ENCODE measurements at places on chromosomes 7 and 10.

- no peak for DNase-seq
Observed at GRCh38 chr7:47227762-47228177, 354.1 kb downstream of the TNS3 start.

DNA sequence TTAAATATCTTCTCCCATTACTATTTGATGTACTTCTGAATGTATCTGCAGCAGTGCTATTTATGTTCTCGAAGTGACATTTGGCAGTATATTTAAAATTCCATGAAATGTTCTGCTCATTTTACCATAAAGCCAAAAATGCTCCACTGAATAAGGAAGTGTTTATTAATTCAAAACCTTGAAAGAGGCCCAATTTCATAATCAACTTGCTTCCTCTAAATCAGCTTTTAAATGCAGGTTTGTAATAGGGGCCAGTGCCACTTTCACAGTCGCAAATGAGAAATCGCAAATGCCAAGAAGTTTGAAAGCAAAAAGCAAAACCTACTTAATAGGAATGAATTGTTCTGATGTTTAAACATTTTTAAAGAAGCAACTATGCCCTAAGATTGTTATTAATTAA is 11.4 kb downstream of the NHLRC2 start:
- DNase-seq, result no peak

DNA sequence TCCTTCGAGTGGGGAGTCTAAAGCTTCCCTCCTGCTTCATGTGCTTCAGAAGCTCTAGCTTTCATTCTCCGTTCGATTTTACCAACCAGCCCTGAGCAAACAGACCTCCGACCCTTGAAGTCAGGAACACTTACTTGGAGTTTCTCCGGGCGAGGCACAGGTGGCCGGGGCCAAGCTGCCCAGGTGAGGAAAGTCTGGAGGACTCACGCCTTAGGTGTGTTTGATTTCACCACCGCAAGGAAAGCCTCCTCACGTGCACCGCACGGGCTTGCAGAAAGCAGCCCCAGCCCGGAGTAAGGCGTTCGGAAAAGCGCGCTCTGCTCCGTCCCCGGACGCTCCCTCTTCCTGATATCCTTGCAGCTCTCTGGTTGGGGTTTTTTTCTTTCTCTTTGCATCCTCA is 30.1 kb upstream of the CNPY1 start:
- DNase-seq, result no peak

DNA sequence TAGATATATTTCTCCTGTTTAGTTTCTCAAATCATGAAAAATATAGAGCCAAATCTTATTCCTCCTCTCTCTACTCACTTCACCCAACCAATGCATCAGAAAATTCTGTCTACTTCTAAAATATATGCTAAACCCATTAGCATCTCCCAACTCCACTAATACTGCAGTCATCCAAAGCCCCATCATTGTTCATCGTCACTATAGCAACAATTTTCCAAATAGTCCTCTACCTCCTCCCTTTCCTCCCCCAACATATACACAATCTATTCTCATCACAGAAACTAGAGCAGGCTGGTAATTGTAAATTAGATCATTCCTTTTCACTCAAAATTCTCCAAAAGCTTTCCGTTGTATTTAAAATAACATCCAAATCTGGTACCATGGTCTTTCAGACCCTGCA is 38.4 kb upstream of the C10orf120 start:
- DNase-seq, result no peak

DNA sequence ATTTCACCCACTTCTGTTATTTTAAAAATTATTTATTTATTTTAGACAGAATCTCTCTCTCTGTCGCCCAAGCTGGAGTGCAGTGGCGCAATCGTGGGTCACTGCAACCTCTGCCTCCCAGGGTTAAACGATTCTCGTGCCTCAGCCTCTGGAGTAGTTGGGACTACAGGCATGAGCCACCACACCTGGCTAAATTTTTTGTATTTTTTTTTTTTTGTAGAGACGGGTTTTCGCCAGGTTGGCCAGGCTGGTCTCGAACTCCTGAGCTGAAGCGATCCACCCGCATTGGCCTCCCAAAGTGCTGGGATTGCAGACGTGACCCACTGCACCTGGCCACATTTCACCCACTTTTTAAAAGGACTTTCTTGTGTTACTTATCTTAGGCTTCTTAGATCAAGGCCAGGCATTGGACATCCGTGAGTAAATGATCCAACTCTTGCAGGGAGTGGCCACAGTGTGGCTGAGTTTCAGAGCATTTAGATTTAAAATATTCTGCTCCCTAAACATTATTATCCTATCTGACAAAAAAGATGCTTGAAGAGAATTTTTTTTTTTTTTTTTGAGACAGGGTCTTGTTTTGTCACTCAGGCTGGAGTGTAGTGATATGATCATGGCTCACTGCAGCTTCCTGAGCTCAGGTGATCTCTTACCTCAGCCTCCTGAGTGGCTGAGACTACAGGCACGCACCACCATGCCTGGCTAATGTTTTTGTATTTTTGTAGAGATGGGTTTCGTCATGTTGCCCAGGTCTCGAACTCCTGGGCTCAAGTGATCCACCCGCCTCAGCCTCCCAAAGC is 14.4 kb downstream of the SNX10 start:
- DNase-seq, result no peak

DNA sequence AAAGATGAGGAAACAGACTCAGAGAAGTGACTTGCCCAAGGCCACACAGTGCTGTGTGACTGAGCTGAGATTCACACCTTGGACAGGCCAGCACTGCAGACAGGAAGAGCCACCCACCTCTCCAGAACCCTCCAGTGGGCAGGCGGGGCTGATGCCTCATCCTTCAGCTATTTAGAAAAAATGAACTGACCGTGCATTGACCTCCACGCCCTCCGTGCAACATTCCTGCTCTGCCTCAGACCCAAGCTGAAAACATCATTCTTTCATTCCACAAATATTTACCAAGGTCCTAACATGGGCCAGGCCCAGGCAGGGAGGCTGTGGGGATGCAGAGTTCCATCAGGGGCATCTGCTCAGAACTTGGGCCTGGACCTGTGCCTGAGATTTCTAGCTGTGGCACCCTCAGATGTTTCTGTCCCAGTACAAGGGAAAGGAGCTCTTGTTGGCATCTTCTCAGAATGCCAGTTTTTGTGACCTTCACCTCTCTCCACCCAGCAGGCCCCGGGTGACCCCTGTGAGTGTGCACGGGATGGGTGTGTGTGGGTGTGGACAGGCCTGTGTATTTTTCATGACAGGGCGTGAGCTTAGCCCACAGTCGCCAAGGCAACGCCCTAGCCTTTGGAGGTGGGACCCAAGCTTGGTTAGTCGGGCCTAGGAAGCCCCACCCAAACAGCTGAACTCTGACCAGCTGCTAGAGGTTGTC is 6.5 kb downstream of the VSIR start:
- no peak for DNase-seq

DNA sequence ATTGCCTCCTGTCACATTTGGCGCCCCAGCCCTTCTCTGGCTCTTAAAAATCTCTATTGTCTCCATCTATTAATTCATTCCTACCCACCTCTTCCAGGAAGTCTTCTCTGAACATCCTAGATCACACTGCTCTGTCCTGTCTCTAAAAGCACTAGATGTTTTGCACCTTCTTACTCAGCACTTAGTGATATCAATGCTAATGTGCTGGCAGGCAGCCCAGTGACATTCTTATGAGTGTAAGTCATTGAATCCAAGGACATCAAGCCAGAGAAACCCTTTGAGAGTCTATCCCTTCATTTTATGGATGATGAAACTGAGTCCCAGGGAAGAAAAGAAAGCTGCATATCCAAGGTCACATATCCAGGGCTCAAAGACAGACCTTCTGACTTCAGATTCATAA is 48.3 kb upstream of the PAX2 start:
- no peak for DNase-seq

- no peak for DNase-seq
Observed at GRCh38 chr7:45689797-45690761, 115.9 kb downstream of the ADCY1 start.

GRCh38 chr10:113071446-113071845 is 121.4 kb downstream of the TCF7L2 start:
- no peak for DNase-seq

DNA sequence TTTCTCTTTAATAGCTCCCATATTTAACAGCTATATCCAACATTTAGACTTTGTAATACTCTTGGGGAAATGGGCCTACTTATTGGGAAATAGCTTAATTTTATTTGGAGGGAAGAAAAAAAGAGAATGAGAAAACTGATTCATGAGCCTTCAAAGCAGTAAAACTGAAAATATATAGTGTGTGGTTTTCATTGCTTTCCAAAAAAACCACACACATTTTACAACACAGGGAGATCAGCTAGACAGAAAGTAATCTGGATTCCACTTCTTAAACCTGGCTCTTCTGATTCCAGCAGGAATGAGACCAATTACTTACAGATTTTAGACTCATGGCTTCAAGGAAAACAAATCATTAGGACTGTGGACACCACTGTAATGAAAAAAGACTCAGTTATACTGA is 48.7 kb downstream of the CH25H start:
- no peak for DNase-seq

DNA sequence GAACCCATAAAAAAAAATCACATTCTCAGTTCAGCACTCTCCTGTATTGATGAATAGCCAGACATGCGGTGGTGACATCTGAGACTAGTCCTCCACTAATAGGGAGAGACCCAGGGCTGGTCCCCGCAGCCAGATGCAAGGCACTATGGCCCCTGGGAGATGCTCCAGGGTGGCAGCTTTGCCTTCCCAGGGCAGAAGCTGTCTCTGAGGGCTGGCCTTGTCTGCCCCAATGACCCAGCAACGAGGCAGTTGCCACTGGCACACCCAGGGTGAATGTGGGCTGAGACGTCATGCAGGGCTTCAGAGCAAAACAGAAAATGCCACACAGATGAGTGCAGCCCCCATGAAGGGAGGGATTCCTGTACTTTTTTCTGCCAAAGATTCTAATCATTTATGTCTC is 50.1 kb upstream of the GDF10 start:
- DNase-seq, result no peak

GRCh38 chr7:50504646-50505546 is 54.7 kb upstream of the FIGNL1 start:
- no peak for DNase-seq

DNA sequence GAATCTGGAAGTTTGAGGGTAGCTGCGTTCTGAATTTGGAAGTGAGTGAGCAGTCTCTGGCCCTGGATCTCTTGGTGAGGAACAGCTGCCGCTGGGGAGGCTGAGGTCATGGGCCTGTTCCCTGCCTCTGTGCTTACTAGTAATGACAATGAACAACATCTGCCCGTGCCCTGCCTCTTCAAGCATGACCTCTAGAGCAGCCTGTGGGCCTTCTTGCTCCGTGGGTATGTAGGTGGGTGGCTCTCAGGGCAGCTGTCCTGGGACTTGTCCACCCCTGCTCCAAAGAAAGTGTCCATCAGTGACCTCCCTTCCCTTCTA is 186.2 kb downstream of the CXCL12 start:
- peak; percentile 61 for DNase-seq

GRCh38 chr10:95406651-95407280 is 116.0 kb upstream of the PDLIM1 start:
- DNase-seq, result peak; percentile 57

- DNase-seq, result peak; percentile 7
Observed at GRCh38 chr7:44078521-44078920, 3.8 kb downstream of the POLM start.

- DNase-seq, result no peak
Observed at GRCh38 chr7:151058781-151059366, 515 bp upstream of the SLC4A2 start.

DNA sequence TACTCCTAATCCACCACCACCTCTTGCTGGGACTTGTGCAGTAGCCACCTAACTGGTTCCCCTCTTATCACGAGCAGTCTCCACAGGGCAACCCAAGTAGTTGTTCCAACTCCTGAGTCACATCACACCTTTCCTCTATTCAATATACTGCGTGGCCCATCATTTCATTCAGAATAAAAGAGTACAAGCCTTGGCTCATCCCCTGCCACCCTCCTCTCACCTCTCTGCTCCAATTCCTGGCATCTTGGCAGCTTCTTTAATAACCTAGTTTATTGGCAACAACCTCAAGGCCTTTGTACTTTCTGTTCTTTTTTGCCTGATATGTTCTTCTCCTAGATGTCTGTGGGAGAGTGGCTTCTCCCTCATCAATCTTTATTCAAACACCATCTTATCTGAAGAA is 199.4 kb downstream of the KIAA1217 start:
- DNase-seq, result no peak

GRCh38 chr7:1848013-1848640 is 178.1 kb downstream of the ELFN1 start:
- no peak for DNase-seq

GRCh38 chr7:121371367-121371766 is 24.7 kb downstream of the FAM3C start:
- no peak for DNase-seq

DNA sequence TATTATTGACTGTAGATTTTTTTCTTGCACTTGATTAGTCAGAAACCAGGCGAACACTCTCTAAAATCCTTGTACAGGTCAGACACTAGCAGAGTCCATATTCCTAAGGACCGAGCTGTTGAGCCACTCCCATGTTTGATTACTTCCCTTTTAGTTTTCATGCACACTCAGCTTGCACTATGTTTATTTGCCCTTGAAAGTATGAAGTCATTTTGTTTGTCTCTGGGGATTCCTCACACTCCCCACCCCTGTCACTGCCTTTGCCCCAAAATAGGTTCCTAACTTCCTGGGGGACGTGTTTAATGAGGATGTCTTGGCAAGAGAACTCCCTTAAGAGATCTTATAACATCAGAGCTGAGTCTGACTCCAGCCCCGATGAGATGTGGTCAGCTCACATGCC is 182.1 kb downstream of the EVX1 start:
- DNase-seq, result no peak

DNA sequence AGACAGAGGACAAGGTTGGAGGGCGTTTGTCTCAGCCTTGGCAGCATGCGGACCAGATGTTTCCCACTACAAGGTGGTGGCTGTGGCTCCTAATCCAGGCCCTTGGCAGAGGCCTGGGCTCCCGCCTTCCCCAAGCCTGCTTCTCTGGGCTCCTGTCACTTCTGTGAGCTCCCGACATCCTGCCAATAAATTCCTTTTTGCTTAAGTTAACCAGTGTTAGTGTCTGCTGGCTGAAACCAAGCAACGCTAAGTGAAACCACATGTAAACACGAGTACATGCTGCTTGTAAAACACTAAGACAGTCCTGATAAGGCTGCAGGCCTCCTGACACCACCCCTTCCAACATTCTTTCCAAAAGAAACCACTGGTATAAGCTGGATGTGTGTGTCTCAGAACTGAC is 263.6 kb upstream of the ZMIZ1 start:
- no peak for DNase-seq

DNA sequence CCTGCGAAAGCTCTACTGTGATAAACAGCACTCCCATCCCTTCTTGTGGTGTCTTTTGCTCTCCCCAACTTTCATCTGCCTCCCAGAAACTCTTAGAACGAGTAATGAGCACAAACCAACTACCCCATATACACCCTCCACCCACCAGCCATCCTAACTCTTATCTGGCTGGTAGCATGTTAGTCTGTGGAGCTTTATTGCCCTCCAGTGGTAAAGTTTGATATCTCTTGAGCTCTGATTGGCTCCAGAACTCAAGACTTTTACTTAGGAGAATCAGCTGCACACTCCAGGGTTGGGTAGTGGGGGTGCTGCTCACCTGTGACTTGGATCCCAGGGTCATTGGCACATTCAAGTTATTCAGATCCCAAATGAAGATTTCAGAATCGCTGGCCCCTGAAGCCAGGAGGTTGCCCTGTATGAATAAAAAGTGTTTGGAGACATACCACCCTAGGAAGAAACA is 10.9 kb downstream of the SEC31B start:
- DNase-seq, result no peak
